Hippocampal formation (tissue), 2 donors: ENCODE measurements at places on chromosomes 2 and 18.

- DNase-seq: no peak
Observed at GRCh38 chr2:222653280-222653679, 2.6 kb downstream of the FARSB start.

DNA sequence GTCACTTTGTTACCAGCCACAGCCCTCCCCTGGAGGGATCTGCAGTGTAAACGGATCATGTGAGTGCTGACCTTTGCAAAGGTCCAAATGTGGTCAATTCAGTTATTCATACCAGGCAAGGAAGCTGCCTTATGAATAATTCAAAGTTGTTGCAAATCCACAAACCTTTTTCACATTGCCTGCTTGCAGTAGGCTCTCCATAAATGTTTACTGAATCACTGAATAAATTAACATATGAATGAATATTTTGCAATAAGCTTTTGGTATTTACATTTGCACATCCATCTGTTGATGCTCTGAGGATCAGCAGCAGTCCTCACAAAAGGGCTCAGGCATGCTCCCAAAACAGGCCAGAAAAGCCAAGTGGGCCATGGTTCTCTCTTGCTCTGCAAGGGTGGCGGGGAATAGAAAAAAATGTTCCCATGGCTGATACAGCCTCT is 156.8 kb downstream of the VAPA start:
- no peak for DNase-seq

DNA sequence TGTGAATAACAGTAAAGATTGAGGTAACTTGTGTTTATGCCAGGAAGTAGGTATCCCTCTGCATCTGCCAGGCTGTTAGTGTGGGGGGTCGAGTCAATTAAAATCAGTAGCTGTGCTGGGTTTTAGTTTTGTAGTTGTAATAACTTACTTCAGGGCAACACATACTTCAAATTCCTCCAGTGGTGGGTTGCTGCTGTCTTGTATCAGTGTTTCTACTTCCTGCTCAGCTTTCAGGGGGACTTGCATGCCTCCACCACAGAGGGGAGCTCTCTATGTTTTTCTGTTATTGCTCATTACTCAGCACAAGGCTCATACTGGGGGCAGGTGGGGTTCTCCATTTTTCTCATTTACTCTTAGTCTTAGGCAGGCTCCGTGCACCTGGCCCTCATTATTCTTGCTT is 136.8 kb downstream of the CAPN13 start:
- DNase-seq: no peak

- DNase-seq: no peak
Observed at GRCh38 chr2:9168821-9169221, 37.8 kb upstream of the ASAP2 start.

DNA sequence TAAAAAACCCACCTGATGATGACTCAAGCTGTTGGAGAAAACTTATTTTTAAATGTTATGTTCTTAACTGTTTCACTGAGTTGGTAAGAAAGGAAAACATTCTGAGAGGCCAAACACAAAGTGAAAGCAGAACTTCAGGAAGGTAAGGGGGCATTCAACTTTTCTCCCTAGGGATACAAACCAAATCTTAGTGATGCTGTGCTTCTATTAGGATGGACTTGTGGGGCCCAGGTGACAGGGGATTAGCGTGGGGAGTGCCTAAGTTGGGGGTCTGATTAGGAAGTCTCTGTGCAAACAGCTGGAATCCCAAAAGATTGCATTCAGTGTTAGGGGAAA is 18.5 kb downstream of the PDCL3 start:
- DNase-seq: no peak

- DNase-seq: no peak
Observed at GRCh38 chr2:96970248-96970875, 16.0 kb downstream of the FAM178B start.

- DNase-seq: no peak
Observed at GRCh38 chr2:172433144-172433543, 5.8 kb downstream of the ITGA6 start.

GRCh38 chr18:13176847-13177246 is 41.7 kb upstream of the LDLRAD4 start:
- DNase-seq: no peak

- no peak for DNase-seq
Observed at GRCh38 chr2:209900638-209901037, 101.8 kb upstream of the RPE start.

- DNase-seq: peak; percentile 59
Observed at GRCh38 chr18:37565101-37565976, at the start of gene CELF4. Gene CELF4, minus strand, starts transcription at chr18:37565798.

- DNase-seq: no peak
Observed at GRCh38 chr2:58475756-58476155, 234.6 kb upstream of the FANCL start.

DNA sequence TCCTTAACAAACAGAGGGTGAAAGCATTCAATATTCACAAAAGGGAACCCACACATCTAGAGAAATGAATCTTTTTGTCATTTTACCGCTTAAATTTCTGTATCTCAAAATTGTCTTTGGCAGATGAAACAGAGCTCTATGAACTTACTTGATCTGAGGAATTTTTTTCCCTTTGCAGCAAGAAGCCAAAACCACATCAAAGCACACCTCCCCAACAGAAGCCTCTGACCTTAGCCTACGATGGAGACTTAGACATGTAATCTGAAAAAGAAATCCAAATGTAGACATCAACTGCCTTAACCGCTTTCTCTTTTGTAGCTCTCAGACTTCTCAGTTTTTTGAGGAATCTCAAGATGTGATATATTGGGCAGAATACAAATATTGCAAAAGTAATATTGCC is 287.9 kb upstream of the HNMT start:
- DNase-seq: no peak

DNA sequence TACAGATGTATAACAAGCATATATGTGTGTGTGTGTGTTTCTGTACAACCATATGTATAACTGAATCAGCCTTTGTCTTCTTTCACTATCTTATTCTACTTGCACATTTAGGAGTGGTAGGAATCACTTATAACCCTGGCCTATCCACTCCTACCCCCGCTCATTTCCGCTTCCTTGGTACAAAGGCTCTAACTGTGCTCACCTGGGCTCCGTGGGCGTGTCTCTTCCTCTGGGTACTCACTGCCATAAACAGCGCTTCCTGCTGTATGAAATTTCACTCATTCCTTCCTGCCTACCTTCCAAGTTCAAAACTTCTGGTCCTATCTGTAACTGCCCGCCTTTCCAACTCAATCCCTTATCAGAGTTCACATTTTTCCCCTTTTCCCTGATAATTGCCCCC is 815.5 kb downstream of the EPHA4 start:
- no peak for DNase-seq

- no peak for DNase-seq
Observed at GRCh38 chr2:31547485-31547884, 33.3 kb downstream of the SRD5A2 start.
